ENCODE measurements at places on chromosomes 12 and 14.

DNA sequence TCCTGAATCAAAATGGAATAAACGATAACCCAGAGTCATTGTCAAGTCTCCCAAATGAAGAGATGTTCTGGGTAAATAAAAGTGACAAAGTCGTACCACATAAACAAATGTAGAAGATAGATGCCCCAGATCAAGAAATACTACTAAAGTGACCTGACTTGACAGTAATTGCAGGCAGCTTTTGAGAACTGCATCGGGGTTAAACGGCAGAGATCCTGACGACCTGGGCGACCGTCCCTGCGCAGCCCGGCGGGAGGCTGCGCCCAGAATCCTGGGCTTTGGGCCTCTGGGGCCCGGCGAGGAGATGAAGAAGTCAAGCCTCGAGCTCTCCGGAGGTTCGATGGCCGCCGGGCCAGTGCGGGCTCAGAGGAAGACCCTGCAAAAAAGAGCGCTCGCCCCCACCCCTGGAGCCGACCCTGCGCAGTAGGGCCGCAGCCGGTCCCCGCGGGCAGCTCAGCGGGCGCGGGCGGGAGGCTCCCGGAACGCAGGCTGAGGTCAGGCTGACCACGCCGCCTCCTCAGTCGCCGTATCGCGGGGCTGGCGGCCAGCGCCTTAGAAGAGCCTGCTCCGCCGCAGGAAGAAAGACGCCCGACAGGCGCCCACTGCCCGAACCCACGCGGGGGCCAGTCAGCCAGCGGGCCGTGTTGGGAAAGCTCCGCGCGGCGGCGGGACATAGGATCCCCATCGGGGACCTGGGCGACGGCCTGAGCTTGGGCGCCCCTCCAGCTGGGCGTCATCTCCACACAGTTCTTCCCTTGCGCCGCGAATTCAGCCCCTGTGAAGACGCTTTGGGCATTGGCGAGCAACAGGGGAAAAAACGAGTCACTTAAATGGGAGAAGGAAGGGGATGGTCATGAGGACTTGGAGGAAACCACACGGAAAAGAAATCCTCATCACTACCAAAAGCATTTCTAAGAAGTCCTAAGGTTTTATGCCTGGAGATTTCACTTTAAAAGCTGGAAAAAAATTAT lies 16.0 kb downstream of the NKX2-1 start:
- no peak for DNase-seq

GRCh38 chr12:14460212-14460841 lies 94.8 kb downstream of the ATF7IP start:
- no peak for DNase-seq

DNA sequence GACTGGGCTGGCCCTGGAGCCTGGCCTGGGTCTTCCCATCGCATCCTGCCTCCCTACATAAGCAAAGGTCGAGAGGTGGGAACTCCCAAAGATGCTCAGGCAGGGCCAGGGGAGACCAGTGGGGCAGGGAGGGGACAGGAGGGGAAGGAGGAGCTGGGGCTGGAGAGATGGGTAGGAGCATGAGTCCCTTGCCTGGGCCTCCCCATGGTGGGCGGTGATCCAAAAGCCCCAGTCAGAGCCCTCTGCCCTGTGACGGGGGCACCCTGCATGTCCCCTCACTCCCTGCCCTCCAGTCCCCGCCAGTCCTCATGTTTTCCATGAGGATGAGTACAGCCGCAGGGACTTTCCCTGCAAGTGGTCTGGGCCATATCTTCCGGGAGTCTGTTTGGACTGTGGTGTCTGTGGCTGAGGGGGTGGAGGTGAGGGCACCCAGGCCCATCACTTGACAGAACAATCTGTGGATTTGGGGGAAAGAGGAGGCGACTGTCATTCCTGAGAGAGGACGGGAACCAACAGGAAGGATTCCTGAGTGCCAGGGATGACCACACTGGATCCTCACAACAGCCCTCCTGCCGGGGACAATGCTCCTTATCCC lies 9.3 kb downstream of the BDKRB2 start:
- DNase-seq: no peak

GRCh38 chr12:106342397-106343213 lies 14.9 kb upstream of the POLR3B start:
- DNase-seq: no peak

All from GM20000 (cell line).